ENCODE measurements at places on chromosomes 3 and 15.

GRCh38 chr15:41562784-41563198, 3.8 kb downstream of the TYRO3 start:
- DNase-seq: peak; percentile 96

DNA sequence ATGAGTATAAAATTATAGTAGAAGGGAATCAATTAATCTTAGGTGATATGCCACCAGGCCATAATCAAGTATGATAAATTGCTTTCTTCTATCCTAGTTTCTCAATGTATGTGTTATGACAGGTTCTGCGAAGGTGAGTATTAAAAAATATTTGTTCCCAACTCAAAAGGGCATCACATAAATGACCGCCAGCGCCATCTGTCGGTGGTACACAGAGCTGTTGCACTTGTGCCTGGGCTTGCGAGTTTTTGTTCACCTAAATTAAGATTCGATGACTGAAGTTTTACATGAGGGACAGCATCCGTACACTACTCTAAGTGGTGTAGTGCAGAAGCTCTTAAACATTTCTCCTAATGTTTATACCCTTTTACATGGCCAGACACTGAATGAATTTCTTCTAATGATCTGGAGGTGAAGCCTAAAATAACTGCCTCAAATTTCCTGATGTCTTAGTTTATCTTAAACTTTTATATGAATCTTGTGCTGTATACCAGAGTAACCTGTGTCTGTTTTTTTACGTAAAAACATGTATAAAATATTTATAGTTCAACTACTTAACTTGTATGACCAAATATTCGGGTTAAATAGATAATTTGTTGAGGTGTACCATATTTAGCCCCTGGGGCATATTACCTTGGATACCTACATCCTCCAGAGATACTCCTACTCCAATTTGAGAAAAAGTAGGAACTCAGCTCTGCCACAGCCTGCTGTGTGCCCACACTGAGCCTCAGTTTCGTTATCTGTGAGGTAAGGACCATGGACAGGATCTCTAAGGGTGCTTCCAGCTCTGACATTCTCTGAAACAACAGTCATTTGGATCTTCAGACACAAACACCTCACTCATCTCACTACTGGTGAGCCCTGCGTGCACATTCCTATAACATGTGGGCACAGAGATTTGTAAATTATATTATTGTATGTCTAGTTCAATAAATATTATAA, 365.6 kb downstream of the MAGI1 start:
- peak; percentile 73 for DNase-seq

DNA sequence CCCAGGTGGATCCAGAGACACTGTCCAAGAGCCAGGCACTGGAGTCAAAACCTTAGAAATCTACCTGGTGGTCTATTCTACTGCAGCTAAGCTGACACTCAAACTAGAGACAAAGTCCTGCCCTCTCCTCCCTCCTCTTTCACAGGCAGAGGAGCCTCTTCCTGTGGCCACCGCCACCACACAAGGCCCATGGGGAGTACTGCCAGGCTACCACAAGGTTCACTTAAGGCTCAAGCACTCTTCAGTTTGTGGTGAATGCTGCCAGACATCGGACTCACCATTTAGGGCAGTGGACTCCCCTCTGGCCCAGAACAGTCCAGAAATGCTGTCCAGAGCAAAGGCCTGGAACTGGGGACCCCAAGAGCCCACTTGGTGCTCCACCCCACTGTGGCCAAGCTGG, 160.9 kb downstream of the ADAMTS17 start:
- no peak for DNase-seq

- peak; percentile 73 for DNase-seq
Observed at GRCh38 chr3:77040926-77041722, 1.2 kb downstream of the ROBO2 start.

- no peak for DNase-seq
Observed at GRCh38 chr3:28972921-28973320, 307.9 kb upstream of the RBMS3 start.

DNA sequence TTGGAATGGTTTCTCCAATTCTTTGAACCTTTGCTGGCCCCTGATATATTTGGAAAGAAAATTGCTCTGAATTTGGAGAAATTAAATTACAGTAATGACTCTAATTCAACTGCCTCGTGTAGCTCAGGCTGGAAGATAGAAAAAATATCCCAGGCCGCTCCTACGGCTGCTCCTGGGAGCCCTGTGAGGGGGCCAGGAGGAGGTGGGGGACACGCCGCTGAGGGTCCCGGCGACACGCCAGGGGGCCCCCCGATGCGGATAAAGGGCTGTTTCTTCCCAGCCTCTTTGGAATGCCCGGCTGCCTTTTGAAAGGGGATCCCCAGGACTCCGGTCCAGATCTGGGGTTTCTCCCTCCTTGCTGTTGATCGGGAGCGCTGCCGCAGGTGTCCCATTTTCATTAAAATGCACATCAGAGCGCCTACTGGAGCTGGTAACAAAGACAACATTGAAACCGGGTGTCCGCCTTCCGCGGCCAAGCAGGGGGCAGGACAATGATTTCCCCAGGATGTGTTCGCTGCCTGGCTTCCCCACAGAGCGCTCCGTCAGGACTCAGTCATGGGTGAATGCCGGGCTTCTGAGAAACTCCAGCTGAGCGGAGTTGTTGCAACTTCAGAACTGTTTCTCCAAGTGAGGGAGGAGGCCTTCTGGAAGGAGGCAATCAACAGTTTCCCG, 200.1 kb upstream of the KBTBD8 start:
- DNase-seq: no peak

DNA sequence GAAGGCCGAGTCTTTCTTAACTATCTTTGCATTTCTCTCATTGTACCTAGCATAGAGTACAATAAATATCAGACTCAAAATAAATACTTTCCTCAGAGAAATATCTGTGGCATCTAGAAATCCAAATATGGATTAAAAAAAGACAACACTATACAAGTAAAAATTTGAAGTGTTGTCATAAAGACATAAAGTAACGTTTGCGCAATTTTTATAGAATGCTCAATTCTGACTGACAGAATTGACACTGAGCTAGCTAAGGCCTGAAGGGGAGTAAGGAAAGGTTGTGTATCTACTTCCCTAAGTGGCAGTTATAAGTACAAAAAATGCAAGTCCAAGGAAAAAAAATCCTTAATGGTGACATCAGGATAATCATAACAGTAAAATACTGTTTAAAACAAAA, 1.1 kb downstream of the SEC11A start:
- no peak for DNase-seq

DNA sequence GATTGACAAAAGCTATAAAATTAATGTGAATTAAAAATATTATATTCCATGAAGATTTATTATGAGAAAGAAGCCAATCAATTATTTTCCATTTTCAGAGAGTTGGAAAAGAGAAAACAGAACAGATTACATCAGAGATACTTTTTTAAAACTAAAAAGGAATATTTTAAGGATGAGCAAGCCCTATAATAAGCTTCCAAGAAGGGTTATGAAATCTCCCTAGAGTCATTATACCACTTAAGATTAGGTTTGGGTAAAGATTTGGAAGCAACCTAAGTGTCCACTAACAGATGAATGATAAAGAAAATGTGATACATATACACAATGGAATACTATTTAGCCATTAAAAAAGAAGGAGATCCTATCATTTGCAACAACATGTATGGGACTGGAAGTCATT, 51.6 kb upstream of the FSIP1 start:
- DNase-seq: no peak

GRCh38 chr3:10350324-10350985, 29.5 kb upstream of the SEC13 start:
- no peak for DNase-seq

DNA sequence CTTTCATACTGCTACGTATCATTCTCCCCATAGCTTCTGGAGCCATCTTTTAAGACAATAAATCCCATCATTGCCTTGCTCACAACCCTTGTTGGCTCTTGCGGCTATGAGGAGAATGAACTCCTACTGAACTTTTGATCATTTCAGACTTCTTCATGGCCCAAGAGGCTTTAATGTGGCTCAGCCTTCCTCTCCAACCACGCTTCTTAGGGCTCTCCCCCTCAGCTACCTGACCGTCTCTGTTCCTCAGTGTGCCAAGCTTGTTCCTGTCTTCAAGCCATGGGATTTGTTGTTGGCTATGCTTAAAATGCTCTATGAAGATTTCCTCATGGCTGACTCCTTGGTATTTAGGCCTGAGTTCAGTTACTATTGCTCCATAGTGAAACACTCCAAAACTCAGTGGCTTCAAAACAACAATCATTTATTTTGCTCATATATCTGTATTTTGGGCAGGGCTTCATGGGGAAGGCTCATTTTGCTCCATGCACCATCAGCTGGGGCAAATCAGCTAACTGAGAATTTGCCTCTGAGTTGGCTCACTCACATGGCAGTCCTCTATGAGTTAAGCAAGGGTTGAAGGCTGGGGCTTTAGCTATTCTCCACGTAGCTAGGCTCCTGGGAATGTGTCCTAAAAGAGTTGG, 47.5 kb downstream of the FOXL2 start:
- DNase-seq: no peak

DNA sequence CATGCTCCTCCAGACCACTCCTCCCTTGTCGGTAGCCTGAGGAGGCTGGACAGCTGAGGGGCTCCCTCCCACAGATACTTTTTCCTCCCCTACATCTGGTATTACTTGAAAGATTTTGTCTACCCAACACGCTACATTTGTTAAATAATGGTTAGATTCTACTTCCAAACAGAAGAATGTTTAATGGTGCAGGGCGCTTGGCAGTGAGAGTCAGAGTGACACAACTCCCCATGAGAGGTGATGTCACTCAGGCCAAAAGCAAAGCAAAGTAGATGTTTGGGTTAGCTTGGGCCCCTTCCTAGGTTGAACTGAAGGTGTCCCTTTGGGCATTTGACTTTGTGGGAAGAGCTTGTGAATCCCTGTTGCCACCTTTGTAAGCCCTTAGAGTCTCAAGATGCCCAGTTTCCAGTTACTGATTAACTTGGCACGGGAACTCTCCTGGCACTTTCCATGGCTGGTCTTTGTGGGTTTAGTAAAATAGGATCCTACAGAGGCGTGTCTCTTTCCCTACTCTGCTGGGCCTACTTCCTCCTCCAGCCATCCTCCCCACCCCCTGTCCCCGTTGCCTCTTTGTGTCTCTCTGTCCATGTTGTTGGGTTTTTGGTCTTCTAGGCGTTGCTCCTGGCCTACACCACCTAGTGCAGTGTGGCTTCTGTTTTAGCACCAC, 5.6 kb downstream of the LIMD1 start:
- DNase-seq: no peak

GRCh38 chr3:114659109-114660061, 365.6 kb downstream of the TIGIT start:
- DNase-seq: peak; percentile 6

DNA sequence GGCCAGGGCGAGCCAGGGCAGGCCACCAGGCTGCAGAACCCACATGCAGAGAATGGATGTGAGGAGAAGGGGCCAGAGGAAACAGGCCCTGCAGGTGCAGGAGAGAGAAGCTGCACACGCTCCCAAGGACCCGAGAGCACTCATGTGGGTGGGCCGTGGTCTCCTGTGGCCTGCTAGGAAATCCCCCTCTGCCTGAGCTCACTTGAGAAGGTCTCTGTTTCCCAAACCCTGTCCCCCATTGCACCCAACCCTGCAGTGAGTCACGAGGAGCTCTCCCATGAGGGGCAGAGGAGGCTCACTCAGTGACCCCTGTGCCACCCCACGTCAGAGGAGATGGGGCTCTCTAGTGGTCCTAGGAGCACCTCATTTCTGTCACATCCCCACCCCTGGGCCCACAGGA, 111.1 kb downstream of the KLF13 start:
- no peak for DNase-seq

- DNase-seq: no peak
Observed at GRCh38 chr3:67418426-67419217, 235.8 kb downstream of the SUCLG2 start.

DNA sequence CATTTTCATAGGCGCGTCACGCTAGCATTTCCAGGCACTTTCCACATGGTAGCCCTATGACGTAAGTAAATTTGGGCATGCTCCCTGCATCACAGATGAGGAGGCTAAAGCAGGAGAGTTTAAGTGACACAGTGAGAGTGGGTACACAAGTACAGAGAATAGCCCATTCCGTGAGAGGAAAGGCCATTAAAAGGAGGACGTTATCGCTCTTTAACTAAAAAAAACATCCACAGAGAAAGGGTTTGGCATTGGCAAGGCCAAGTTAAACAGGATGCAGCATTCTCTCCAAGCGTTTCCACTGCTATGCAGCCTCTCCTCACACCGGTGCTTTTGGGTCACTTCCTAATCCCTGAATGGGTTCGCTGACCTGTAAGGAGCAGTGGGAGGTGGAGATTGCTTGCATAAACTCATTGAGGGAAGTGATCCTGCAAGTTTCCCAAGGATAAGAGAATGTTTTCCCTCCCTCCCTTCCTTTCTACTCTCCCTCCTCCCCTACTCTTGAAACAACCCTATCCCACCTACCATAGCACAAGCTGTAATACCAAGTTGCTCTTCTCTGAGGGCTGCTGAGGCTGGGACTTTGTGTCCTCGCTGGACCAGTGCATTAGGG, 147.7 kb downstream of the VGLL4 start:
- no peak for DNase-seq

DNA sequence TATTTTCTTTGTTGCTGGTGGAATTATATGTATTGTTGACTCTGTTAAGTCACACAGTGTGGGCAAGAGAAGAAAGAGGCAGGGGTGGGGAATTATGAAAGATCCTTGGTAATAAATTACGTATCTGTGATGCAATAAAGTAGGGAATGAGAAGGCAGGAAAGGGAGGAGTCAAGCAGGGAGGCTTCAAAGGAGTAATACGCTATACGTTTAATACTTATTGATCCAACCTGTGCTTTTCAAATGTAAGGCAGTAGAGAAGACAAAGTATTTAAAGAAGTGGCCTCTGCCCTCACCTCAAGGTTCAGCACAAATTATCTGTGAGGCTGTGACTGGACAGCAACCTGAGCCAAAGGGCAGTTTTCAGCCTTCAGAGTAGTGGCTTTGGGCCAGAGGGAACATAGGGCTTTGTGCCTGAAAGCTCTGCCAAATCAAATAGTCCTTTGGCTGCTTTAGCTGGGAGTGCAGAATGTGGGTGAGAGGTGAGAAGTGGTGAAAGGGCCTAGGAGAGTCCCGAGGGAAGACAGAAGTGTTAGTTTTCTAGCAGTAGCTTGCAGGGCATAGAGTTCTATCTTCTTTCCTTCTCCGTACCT, 1.2 kb upstream of the PLIN1 start:
- no peak for DNase-seq

DNA sequence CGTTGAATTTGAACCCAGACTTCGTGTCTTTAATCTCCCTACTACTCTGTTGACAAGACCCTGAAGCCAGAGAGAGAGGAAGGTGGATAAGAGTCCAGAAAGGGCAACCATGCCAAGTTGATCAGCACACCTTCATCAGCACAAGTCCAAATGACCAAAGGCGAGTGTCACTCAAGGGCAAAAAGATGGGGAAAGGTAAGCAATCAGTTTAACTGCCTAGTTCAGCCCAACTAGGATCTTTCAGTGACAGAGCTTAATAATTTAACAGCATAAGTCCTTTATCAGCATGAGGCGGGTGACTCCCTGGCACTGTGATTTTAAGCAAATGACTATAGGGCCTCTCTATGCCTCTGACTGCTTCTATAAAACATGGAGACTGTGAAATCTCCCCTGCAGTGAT, 6.2 kb downstream of the SUCLG2 start:
- no peak for DNase-seq

- DNase-seq: no peak
Observed at GRCh38 chr3:26099692-26100091, 309.8 kb downstream of the OXSM start.

All from NCI-H82 (cell line).